Epithelial cell of proximal tubule (primary cell): ENCODE measurements at places on chromosomes 16 and 17. TPM values are rescaled to one million over a fixed set of nuclear protein-coding genes. Genes with fewer than 3 reads are reported as not detected.
A peak's percentile ranks its signal among the peaks of the same experiment; 100 is the strongest.

GRCh38 chr17:48027322-48027981 lies 10.1 kb downstream of the COPZ2 start:
- DNase-seq, result no peak

The GRB7 gene
- 20.1 and 42.0 TPM in 2 replicates for total RNA-seq

The ZFP3 gene
- total RNA-seq, result 1.2 and 1.7 TPM in 2 replicates

DNA sequence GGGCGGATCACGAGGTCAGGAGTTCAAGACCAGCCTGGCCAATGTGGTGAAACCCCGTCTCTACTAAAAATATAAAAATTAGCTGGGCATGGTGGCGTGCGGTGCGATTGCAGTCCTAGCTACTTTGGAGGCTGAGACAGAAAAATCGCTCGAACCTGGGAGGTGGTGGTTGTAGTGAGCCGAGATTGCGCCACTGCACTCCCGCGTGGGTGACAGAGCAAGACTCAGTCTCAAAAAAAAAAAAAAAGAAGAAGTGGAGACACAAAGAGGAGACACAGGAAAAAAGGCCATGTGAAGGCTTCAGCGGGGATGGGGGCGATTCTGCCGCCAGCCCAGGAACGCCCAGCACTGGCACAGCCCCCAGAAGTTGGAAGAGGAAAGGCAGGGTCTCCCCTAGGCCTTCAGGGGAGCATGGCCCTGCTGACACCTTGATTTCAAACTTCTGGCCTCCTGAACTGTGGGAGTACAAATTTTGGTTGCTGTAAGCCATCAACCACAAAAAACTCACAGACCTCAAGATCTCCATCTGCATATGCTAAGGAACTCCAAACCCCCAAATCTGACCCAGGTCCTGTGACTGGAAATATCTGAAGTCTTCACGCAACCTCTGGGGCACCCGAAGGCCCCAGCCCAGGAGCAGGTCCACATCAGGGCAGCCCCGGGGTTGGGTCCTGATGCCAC lies 7.0 kb downstream of the SGSH start:
- no peak for DNase-seq

- DNase-seq, result no peak
Observed at GRCh38 chr16:4060823-4061222, 55.4 kb downstream of the ADCY9 start.

The KRTAP4-5 gene
- not detected in 2 replicates for total RNA-seq

The CORO1A gene
- 24.1 and 26.3 TPM in 2 replicates for total RNA-seq

The RBFOX1 gene
- total RNA-seq, result not detected in 2 replicates

DNA sequence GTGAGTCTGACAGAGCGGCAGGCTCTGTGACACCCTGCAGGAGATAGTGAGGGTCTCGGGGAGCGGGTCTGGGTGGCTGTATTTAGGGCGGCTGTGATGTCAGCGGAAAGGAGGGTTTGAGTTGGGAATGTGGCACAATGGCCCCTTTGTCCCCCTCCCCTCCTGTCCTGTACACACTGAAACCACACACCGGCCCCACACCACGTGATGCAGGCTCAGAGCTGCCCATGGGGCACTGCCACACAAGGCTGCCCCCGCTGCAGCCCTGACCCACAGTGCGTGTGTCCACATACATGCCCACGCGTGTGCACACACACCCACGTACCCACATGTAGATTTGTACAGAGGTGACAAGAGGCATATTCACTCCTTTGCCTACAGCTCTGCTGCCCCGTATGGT lies 15.3 kb downstream of the SGCA start:
- DNase-seq, result no peak

- DNase-seq, result no peak
Observed at GRCh38 chr16:50884066-50884860, 142.4 kb downstream of the CYLD start.

- DNase-seq, result peak; percentile 69
Observed at GRCh38 chr17:65064452-65065019, 8.0 kb upstream of the GNA13 start.

DNA sequence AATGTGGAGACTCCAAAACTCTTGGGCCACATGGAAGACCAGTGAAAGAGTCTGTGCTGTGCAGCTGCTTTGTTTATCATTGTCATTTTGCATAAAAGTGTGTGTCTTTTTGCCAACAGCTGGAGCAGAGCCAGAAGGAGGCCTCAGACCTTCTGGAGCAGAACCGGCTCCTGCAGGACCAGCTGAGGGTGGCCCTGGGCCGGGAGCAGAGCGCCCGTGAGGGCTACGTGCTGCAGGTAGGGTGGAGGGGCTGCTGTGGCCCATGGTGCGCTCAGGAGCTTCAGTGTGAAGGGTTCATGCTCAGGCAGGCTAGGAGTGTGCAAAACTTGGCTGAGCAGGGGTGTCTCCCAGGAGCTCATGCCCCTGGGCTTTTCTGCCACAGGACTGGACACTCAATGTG lies 45.0 kb downstream of the PLD6 start:
- no peak for DNase-seq

GRCh38 chr17:6162892-6163291 lies 92.7 kb downstream of the WSCD1 start:
- DNase-seq, result no peak

DNA sequence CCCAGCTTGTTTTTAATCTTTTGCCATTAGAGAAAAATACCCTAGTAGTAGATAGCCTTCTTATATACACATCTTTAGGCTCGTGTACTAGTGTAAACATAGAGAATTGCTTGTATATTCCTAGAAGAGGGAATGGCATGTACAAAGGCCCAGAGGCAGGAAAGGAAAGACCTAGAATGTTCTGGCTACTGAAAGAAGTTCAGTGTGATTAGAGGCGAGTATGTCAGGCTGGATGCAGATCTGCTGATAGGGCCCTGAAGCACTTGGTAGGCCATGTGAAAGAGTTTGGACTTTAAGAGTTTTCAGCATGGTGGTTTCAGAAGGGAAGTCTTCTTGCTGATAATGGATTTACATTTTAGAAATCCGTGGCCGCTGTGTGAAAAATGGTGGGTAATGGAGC lies 17.4 kb downstream of the CTCF start:
- DNase-seq, result no peak

DNA sequence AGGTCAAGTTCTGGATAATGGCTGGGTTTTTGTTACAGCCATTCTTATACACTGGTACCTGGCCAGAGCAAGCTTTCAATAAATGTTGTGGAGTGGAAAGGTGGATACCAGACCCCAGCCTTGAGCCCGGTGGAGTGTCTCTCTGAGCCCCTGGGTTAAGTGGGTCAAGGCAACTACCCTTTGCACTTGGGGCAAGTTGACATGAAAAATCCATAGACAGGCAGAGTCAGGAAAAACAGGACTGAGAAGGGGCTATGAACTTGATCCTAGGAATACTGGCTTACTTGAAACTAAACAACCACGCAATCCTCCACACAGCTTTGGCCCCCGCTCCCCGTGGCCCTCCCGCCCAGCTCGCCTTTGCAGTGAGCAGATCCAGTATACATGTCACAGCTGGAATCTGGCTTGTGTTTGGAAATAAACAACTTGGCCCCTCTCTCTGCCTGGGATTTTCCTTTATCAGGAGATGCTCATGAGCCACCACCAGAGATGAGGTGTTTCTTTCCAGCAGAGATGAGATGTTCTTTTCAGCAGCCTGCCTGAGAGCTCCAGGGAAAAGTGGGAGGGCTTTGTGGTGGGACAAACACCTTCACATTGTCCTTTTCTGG lies 65.9 kb downstream of the KSR1 start:
- no peak for DNase-seq

The KRTAP3-2 gene
- not detected in 2 replicates for total RNA-seq

- no peak for DNase-seq
Observed at GRCh38 chr16:49601576-49601975, 228.0 kb downstream of the C16orf78 start.

- DNase-seq, result no peak
Observed at GRCh38 chr16:87040169-87041117, 276.7 kb downstream of the C16orf95 start.
